ENCODE measurements at places on chromosomes 12 and 14.

GRCh38 chr12:15152456-15152855 is 68.8 kb downstream of the RERG start:
- DNase-seq: no peak

DNA sequence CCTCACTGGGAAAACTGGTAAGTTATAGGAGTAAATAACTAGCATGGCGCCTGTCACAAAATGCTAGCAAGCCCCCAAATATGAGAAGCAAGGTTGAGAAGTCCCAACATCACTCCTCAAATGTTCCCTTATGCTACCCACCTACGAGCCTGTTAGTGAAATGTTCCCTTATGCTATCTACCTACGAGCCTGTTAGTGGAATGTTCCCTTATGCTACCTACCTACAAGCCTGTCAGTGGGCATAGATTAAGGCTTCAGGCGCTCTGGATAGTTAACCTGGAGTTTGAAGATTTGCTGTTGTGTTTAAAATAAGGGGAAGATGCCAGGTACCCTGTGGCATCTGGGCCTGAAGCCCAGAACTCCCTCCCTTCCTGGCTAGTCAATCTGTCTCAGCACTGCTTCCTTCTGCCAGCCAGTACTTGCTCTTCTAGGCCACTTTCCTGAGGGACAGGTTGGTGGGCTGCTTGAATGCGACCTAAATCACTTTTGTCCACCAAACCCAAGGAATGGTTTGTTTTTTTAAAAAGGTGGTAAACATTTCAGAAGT is 67.1 kb upstream of the SINHCAF start:
- DNase-seq: no peak

- DNase-seq: peak; percentile 74
These were observed 7.8 kb upstream of the DTX1 start for GRCh38 chr12:113048716-113049127.

DNA sequence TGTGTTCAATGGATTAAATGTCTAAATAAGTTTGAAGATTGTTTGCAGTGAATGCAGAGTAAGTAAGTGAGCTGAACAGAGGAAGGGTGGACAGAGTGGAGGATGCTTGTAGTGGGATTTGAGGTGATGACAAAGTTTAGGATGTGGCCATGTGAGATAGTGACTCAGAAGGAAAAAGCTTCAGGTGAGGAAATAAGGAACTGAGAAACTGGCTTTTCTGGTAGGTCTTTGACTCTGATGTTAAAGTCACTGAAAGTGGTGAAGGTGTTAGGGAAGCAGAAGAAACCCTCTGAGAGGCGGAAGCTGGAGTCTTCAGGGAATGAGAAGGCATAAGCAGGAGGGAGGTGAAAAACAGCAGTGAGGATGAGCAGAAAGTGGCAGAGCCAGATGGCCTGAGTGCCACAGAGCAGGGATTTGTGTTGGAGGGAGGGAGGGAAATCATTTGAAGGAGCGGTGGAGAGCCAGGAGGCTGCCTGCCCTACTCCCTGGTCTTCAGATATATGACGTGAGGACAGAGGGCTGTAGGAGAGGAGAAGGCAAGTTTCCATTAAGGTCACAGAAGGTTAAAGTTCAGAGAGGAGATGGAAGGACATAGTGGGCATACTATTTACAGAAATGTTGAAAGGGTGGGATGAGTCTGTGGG is 24.8 kb downstream of the RGS6 start:
- DNase-seq: no peak

DNA sequence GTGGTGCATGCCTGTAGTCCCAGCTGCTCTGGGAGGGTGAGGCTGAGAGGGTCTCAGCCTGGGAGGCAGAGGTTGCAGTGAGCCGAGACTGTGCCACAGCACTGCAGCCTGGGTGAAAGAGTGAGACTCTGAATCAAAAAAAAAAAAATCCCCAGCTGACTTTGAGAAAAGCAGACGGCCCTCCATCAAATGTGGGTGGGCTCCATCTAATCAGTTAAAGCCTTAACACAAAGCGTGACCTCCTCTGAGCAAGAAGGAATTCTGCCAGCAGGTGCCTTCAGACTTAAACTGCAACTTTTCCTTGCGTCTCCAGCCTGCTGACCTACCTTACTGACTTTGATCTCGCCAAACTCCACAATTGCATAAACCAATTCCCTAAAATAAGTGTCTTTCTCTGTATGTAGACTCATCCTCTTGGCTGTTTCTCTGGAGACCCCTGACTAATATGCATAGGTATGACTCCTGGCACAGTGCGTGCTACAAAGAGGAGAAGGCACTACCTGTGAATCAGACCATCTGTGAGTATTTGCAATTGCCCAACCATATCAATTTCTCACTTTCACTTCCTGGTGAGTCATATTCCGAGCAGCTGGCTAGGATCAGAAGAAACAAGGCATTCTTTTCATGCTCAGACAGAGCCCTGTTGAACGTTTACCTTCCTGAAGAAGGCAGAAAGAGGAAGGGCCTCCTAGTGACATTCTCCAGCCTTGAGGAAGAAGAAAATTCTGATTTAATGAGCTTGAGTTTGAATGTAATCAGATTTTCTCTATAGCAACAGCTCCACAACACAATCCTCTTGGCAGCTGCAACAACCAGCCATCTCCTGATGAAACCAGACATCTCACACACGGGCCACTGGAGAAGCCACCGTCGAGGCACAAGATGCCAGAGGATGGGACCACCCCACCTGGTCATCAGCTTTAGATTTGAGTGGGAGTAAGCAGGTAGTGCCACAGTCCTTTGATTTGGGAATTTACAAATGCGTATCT is 54.3 kb downstream of the CLMN start:
- peak; percentile 24 for DNase-seq

DNA sequence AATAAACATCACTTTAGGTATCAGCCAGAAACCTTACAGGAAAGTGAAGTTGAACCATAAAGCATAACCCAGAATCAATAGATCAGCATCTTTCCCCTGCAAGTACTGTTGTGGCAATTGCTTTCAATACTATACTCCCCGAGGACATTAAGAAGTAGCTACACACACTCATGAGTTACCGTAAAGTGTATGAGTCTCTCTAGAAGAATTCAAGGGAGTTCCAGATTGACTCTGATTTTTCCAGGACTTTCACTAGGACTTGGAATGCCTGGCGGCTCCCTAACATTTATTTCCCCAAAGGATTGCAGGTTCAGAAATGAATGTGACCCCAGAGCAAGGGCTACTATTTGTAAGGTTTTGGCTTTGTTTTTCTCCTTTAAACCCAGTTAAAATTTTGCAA is 465.4 kb upstream of the MDGA2 start:
- no peak for DNase-seq

DNA sequence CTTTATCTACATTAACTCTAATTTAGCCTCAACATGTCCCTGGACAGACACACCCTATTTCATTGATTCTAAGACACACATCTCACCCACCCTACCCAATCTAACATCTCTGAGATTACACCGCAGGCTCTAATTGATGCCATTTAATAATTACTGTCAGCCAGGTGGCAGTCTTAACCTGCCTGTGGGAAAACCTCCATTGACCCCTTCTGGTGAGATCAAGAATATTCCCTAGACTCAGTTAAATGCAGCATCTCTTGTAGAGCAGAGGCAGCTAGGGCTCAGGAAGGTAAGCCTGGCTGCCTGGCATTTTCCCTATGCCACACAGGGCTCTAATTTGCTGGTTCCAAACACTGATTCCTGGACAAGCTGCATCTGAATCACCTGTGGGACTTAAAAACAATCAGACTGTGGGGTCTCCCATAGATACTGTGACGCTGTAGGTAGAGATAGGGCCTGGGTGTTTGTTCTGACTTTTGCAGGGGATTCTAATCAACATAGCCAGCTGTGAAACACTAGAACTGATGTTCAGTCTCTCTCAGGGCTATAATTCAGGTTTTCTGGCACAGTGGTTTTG is 14.3 kb downstream of the MCRS1 start:
- DNase-seq: peak; percentile 53

DNA sequence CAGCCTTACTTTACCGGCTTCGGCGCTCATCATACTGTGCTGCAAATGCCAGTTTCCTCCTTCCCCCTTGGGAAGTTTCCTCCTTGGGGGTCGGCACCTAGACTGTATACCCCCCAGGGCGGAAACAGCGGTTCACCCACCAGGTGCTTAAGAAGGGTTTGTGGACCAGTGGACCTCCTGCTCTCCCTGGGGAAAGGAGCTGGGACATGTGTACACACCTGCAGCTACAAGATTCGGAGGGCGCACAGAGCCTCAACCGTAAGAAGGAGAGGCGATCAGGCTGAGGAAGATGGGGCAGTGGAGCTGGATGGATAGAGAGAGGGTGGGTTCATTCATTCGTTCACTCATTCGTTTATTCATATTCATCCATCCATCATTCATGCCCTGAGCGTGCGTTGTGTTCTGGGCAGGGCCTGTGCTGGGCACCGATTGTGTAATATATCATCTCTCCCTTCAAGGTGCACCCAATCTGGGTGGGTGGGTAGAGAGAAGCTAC is 717 bp upstream of the ZNF839 start:
- DNase-seq: no peak

GRCh38 chr14:34053666-34054065 is 102.8 kb upstream of the EGLN3 start:
- DNase-seq: no peak

- DNase-seq: no peak
These were observed 322.3 kb downstream of the DUSP6 start for GRCh38 chr12:89029961-89030360.

GRCh38 chr12:29996993-29997392 is 213.3 kb upstream of the TMTC1 start:
- DNase-seq: no peak

DNA sequence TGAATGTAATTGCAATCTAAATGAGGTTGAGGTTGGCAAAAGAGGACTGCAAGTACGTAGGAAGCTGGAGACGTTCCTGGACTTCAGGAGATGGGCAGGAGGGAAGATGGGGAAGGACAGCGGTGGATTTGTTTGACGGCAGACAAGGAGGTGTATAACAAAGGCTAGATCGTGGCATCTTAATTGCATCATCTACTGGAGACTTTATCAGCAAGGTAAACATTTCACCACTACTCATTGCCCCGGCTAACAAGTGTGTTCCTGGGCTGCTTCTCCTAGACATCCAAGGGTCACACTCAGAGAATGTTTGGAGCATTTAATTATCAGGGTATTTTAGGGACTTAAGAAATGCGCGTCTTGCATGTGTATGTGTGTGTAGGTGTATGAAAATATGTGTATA is 128.5 kb downstream of the KCNK10 start:
- no peak for DNase-seq

DNA sequence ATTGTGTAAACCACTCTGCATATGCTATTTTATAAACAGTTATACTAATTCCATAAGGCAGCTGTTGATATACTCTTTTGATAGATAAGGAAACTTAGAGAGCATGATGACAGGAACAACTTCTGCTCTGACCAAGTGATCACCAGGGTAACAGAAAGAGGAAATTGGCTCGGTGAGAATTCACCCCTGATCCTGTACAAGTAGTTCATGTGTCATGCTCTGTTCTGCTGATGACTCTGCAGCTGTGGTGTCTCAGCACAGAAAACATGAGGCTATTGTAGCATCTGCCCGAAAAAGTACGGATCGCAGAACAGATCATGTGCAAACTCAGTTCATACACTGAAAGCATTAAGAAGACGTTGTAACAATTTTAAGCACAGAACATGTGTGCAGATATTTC is 345.0 kb downstream of the LRIG3 start:
- DNase-seq: no peak

DNA sequence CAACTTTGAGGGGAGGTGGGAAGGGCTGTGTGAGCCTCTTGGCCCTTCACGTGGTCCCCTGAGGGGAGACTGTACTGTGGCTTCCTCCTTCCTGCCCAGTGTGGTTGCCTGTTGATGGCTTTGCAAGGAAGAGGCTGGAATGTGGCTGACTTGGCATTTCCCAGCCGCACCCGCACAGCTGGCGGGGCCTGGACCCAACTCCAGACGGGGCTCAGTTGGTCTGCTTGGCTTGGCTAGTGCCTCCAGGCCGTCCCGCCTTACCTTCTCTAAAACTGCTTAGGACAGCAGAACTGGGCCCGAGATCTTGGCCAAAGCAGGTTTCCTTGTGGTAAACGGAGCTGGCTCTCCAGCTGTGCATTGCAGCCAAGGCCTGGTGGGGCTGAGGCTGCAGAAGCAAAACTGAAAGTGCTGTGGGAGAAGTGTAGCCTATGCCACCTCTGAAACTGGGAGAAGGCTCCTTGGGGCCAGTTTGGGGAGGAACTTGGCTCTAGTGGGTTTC is 139.5 kb downstream of the SMOC1 start:
- no peak for DNase-seq

Measured in CD4-positive, alpha-beta T cell treated with Interleukin-6 at 100 ng/mL for 8 hours (primary cell).